ENCODE measurements at places on chromosomes 2 and 18. TPM values are rescaled to one million over a fixed set of nuclear protein-coding genes. Genes with fewer than 3 reads are reported as not detected.

Gene RND3
- total RNA-seq, result 19.2 TPM

Gene TWIST2
- total RNA-seq, result not detected

Gene CHRND
- total RNA-seq, result not detected

Gene SLC19A3
- 14.6 TPM for total RNA-seq

Gene GALNT5
- total RNA-seq, result 0.15 TPM

Gene GPR17
- total RNA-seq, result not detected

Gene VWA3B
- 0.18 TPM for total RNA-seq

Gene XDH
- total RNA-seq, result 63.7 TPM

Gene REG3G
- 0.53 TPM for total RNA-seq

Gene TDRD15
- 0.93 TPM for total RNA-seq

DNA sequence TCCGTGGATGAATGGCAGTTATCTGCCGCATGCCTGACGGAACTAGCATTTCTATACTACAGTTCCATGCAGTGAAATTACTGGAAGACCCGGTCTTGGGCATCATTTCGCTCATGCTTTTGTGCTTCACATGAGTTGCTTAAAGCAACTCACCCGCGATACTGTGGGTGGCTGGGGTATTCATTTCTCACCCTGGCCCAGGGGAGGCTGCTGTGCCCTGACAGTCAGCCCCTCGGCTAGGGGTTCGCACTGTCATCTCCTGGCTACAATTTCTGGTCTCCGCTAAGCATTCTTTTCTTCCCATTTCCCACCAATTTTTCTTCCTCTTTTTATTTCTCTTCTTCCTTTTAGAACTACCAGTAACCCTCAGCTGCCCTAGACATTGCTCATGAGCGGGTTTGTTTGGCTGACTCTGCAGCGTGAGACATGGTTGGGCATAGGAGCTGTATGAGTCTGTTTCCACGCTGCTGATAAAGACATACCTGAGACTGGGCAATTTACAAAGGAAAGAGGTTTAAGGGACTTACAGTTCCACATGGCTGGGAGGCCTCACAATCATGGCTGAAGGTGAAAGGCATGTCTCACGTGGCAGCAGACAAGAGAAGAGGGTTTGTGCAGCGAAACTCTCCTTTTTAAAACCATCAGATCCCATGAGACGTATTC, 16.5 kb upstream of the CNDP2 start:
- DNase-seq, result no peak

- DNase-seq, result no peak
These were observed 31.1 kb downstream of the ACSL3 start for GRCh38 chr2:222891890-222892289.

DNA sequence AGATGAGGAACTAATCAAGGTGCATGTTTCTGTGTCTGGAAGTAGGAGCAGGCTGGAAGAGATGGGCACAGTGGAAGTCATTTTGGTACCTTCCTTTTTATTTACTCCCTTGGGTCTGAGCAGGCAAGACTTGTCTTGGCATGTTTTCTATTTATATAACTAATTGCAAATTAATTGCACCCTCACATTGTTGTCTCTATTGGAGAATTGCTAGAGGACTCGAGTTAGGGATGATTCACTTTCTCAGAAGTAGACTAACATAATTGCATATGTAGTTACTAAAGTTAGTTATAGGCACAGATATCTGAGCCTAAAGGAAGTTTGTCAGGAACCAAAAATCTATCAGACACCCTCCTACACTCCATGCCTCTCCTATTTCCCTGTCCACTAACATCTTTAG, 92.8 kb upstream of the NRP2 start:
- no peak for DNase-seq

DNA sequence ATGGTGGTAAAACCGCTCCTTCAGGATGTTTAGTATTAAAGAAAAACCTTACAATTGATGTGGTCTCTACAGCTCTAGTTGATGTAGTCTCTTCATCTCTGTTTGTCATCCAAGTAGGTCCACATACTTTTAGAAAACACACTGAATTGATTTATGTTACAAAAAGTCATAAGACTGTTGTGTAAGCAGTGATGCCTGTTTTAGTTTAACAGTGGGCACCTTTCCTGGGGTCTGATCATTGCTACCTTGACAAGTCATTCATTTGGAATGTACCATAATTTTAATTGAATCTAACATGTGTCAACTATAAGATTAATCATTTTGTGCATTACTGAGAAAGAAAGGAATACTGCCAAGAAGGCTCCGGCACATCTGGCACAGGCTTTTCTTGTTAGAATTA, 34.3 kb downstream of the GIGYF2 start:
- DNase-seq, result no peak

- DNase-seq, result no peak
These were observed 145.2 kb downstream of the BCL11A start for GRCh38 chr2:60408207-60408606.

- DNase-seq, result no peak
These were observed 159.3 kb upstream of the RND3 start for GRCh38 chr2:150646746-150647145.

GRCh38 chr18:8721094-8721669, 15.8 kb downstream of the MTCL1 start:
- no peak for DNase-seq

- no peak for DNase-seq
These were observed 119.8 kb downstream of the LAMA1 start for GRCh38 chr18:6997808-6998207.

DNA sequence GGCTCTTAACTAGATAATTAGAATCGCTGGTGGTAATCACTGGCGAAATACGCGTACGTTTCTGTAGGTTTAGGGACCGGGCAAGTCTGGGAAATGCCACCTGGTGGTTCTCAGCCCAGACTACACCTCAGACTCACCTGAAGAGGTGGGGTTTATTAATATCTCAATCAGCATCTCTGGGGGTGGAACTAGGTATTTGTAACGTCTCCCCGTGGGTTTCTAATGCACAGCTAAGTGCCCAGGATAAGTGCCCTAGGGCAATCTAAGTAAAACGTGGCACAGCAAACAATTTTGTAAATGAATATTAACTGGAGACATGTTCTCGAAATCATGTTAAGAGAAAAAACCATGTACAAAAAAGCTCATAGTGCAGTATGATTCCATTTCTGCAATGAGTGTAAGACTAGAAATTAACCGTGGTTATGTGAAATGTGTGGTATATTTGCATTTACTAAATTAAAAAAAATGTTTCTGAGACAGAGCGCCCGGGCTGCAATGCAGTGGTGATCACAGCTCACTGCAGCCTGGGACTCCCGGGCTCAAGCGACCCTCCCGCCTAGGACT, 760 bp upstream of the CNOT11 start:
- DNase-seq, result peak; percentile 53

DNA sequence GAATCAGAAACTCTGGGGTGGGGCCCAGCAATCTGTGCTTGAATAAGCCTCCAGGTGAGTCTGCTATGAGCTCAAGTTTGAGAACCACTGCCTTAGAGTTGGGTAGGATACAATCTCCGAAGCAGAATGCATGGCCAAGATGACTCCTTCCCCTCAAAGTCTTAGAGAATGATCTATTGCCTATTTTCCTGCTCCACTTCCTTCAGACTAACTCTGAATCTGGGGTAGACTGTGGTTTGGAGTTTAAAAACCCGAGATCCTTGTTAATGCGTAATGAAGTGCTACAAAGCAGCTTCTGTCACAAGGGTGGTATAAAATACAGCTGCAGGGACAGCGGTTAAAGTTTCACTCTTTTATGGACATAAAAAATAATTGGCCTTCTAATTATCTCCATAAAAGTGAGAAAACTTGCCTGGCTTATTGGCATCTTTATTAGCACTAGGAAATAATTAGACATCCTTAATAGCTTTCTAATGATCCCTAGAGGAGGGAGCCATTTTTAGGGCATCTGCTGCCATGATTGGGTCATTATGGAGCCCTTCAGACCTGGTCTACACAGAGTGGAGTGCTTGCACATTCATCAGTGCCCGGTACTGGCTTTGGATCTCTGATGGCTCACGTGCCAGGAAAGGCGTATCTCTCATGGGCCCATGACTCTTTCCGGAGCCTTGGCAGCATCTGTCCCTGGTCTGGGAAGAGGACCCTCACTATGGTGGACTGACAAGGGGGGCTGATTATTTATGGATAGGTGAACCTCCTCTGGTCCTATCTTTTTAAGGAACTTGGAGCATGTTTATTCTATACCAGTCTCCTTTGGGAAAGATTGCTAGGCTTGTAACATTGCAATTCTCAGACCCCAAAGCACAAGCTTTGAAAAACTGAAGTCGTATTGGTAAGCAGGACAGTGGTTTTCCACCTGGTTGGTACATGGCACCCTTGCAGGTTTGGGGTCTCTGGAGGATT, 28.2 kb downstream of the SIX2 start:
- no peak for DNase-seq

GRCh38 chr2:1658394-1659151, 85.7 kb downstream of the PXDN start:
- peak; percentile 27 for DNase-seq

DNA sequence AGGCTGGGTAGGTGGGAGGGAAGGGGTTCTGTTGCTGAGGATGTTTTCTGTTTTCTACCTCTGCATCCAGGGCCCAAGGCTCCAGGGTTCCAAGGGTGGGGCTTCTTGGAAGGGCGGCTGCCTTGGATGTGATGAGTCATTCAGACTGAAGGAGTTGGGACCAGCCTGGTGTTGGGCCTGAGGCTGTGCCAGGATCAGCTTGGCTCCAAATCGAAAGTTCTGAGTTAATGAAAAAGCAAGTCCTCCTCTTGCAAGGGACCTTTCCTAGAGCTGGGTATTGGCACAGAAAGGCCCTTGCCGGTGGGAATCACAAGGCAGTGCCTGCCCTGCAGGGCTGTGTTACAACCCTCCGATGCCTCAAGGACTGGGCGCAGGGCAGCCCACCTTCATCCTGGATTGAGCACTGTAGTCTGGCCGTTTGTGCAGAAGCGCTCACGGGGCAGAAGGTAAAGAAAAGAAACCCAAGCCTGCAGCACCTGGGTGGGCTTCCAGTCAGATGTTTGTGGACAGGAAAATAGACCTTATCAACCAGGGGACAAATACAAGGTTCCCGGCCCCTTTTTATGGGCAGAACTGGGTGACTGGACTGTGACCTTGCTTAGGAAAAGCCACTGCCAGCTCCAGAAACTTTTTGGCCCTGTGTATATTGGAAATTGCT, 52.5 kb upstream of the MCFD2 start:
- DNase-seq, result peak; percentile 77

DNA sequence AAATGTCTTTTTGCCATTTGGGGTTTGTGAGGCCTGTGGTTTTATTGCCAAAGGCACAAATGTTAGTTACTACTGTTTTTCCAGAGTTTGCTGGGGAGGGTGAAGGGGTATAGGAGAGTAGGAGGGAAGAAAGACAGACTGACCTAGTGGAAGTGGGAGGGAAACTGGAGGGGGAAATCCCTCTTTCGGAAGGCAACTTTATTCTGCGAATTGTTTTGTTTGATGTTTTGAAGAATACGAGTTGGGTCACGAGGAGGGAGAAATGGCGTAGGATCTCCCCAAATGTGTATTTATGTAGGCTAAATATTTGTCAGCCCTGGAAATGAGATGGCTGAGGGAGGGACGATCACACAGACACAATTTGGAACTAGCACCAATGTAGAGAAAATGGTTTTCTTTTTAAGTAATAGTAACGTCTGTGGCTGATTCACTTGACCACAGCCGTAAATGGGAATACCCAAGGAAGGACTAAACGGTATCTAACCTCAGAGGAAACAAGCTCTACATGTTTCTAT, 172.3 kb downstream of the ICOS start:
- DNase-seq, result no peak

GRCh38 chr2:159226608-159227385, 59.7 kb downstream of the WDSUB1 start:
- no peak for DNase-seq

- no peak for DNase-seq
These were observed 26.9 kb downstream of the EFEMP1 start for GRCh38 chr2:55896633-55897032.

DNA sequence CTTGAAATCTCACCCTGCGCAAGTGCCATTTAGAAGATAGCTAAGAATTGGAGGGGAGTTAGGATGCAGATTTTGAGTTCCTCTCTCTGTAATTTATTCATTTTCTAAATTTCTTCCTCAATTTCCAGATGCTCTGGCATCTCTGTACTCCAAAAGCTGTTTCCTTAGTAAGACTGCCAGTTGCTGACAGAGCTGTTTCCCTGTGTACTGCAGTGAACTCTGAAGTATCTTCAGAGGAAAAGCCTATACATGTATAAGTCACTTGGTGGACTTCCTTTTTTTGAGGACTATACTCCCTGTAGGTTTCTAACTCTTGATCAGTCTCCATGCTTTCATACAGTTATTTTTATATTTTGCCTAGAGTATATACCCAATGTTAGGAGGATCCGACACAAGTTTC, 1.5 kb upstream of the RESP18 start:
- DNase-seq, result no peak

GRCh38 chr18:36331521-36331971, 34.0 kb downstream of the FHOD3 start:
- DNase-seq, result no peak

- peak; percentile 22 for DNase-seq
These were observed 114.1 kb downstream of the ALPK2 start for GRCh38 chr18:58514773-58515172.

- DNase-seq, result peak; percentile 44
These were observed 495.1 kb upstream of the TCF4 start for GRCh38 chr18:56083097-56083521.

- DNase-seq, result no peak
These were observed 219.9 kb downstream of the EXOC6B start for GRCh38 chr2:72605836-72606442.

DNA sequence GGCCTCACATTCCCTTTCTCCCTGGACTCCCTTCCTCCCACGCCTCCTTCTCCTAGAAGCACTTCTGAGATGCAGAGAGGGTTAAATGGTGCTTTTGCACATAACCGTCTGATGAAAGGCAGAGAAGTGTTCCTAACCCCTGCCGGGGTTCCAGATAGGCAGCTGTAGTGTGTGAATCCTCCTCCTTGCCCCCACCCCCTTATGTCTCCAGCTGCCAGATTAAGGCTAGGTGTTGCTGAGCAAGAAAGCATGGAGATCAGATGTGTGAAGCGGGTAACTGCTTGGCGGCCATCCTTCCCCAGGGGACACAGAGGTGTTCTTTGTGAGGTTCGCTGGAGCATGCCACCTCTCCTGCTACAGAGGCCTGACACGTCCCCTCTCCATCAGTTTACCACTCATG, 88.3 kb downstream of the NRP2 start:
- DNase-seq, result no peak

DNA sequence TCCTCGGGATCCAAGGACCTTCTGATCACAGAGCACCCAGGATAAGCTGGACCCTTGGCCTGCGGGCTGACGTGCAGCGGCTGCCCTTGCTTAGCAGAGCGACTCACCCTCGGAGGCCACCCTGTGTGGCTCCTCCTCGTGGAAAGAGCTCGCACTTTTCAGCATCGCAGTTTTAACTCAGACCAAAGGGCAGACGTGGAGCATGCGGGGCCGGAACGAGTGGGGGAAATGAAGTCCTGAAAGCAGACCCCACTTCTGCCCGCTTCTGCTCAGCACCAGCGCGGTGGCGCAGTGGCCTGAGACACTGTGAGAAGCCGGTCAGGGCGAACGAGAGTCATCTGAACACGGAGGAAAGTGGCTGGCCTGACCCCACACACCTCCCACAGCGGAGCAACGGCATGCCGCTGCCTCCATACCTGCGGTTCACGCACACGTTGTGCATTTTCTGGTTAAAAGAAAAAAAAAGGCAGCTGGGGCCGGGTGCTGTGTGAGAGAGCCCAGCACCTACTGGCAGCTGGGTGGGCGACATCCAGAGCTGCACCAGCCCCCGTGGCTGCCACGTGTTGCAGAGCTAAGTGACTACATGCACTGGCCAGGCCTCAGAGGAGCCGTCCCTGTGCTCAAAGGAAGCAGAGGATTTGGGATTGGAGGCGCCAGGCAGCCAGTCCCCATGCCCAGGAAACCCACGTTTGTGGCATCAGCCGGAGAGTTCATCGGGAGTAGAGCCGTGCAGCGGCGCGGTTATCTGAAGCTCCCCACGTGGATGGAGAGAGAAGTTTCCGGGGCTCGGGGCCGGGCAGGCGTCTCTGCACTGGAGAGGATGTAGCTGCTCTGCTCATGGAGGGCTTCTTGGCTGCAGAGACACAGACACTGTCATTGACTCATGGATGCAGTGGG, 89.7 kb downstream of the USP40 start:
- DNase-seq, result peak; percentile 29
